ENCODE measurements at places on chromosomes 7 and 10. TPM values are rescaled to one million over a fixed set of nuclear protein-coding genes. Genes with fewer than 3 reads are reported as not detected.

DNA sequence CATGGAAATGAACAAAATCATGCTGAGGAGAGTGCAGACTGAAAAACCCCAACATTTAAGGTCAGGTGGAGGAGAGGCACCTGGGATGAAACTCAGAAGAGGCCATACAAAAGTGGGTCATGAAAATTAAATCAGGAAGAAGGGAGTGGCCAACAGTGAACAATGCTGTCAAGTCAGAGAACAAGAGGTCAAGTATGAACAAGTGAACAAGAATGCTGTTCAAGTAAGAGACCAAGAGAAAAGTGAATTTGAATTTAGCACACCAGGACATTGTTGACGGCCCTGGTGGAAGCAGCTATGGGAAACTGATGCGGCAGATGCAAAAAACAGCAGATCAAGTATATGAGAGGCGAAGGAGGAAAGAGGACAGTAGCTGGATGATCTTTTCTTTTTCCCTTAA is 7.9 kb downstream of the CEP41 start:
- DNase-seq: peak; percentile 54

GRCh38 chr7:140539461-140539860 is 60.2 kb upstream of the MKRN1 start:
- no peak for DNase-seq

DNA sequence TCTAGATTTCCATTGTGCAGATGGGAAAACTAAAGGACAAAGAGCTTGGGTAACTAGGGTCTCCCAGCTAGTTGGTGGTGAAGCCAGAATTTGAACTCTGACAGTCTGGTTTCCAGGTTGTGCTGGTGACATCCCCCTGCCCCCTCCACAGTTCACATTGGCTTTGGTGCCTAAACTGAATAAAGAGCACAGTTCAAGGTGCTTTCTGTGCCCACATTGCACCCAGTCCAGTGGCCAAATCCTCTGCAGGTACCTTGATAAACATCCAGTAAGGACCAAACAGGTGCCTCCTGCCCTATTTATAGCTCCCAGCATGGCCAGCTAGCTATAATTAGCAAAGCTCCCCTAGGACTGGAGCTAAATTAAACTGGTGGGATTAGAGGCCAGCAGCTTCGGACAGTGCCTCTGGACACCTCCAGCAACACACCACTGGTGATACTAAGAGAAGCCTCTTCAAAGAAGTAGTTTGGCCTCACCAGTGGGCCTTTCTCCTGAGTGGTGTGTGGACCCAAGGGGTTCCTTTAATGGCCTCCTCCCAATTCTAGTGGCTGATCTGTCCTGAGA is 59.9 kb downstream of the KCNMA1 start:
- no peak for DNase-seq

- DNase-seq: no peak
Measured at GRCh38 chr7:2513702-2514101, 5.9 kb upstream of the LFNG start.

DNA sequence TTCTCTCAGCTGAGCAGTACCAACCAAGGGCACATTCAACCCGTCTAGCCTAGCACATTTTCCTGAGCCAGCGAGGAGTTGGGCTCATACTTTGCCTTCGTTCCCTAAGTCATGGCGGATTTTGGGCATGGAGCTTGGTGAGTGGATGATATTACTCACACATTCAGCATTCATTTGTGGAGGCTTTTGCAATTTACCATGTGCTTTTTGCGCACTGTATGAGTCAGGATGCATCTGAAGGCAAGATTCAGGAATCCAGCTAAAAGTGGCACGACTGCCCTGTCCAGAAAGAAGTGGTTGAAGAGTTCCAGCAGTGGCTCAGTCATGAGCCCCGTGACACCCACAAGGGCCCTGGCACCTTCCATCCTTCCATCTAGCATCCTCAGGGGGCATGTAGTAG is 24.2 kb upstream of the MGMT start:
- peak; percentile 8 for DNase-seq

- DNase-seq: no peak
Measured at GRCh38 chr10:82089327-82089726, 214.3 kb downstream of the NRG3 start.

GRCh38 chr10:11373717-11374171 is 237.7 kb downstream of the USP6NL start:
- no peak for DNase-seq

GRCh38 chr7:18225067-18225466 is 197.4 kb upstream of the PRPS1L1 start:
- DNase-seq: no peak

DNA sequence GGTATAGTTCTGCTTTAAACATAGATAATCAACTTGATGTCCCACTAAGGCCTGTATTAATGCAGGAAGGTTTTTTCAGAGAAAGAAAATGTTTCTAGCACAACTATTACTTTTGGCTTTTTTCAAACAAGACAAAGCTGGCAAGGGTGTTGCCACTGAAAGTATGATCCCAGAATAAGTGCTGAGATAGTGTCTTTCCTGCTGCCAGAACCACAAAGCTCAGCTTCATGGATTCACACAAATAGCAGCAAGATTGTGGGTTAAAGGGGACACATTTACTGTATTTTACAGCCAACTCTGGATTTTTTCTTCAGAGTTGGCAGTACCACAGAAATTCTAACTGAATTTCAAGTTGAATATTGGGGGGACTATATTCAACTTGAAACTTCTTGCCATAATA is 4.3 kb downstream of the NCOA4 start:
- peak; percentile 35 for DNase-seq

Gene PHF14
- total RNA-seq: 17.0 TPM

DNA sequence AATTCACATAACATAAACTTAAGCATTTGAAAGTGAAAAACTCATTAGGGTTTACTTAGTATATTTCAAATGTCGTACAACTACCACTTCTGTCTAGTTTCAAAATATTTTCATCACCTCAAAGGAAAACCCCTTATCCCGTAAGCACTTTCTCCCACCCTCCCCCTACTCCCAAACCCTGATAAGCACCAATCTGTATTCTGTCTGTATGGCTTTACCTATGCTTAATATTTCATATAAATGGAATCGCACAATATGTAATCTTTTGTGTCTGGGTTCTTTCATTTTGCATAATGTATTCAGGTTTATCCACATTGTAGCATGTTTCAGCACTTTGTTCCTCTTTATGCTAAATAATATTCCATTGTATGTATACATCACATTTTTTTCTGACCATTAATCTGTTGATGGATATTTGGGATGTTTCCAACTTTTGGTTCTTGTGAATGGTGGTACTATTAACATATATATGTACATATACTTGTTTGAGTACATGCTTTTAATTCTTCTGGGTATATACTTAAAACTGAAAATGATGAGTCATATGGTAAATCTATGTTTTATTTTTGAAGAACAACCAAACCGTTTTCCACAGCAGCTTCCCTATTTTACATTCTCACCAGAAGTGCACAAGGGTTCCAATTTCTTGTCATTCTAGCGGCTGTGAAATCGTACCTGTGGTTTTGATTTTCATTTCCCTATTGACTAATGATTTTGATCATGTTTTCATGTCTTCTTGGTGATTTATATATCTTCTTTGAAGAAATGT is 6.2 kb upstream of the STARD3NL start:
- no peak for DNase-seq
